ENCODE measurements at places on chromosomes 1 and 21.

DNA sequence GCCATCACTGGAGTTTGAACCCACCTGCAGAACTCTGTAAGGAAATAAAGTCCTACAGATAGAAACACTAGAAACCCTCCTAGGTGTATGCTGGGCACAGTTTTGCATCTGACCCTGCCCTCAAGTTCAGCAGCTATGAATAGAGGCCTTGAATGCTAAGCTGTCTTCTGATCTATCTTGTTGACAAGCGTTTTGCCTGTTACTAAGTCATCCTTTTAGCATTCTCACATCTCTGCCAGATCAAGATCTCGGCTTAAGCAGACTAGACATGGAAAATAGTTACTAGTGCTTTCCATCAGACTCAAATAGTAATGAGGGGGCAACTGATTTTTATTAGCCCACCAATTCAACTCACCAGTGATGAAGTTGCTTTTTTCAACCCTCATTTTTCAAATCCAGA lies 10.5 kb downstream of the TBX15 start:
- no peak overlapping the region for H3K4me3 ChIP-seq
- H3K4me1 ChIP-seq = no peaks in the 10 kb centered on the region
- DNase-seq = no peak
- H3K36me3 ChIP-seq = no peaks in the 10 kb centered on the region
- H3K27ac ChIP-seq = no peak overlapping the region

DNA sequence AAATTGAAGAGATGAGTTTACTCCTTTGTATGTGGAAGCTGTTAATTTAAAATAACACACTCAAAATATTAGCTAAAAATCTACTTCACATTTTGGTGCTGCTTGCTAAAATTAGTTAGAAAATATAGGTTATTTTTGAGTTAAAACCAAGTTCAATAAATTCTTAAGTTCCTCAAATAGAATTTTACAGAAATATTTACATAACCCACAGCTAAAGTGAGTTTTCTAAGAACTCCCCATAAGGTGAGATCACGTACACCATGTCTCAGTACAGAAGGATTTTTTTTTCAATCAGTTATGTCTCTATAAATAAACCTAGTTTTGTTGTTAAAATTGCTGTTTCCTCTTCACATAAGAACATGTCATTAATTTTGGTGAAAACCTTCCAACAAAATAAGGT lies 108.0 kb downstream of the SDCCAG8 start:
- no peaks in the 10 kb centered on the region for H3K4me1 ChIP-seq
- no peak overlapping the region for H3K4me3 ChIP-seq
- H3K27me3 ChIP-seq = no peaks in the 10 kb centered on the region
- peaks cover 4% of the 10 kb centered on the region for H3K36me3 ChIP-seq

DNA sequence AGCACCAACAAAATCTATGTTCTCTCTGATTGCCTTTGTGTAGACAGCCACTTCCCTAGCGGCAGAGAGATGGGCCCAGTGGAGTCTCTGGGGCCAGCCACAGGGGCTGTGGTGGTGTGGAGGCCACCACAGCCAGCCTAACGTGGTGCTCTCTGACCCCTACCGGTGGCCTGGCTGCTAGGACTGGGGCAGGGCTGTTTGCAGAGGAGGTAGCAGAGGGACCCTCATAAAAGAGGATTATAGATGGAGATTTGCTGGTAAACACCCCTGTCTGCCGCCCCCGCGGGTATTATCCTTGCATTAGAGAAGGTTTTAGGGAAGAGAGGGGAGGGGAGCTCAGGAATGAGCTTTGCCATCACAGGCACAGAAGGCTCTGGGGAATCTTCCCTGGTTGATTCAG lies 310.3 kb upstream of the VAMP3 start:
- H3K4me1 ChIP-seq = peaks cover 2% of the 10 kb centered on the region
- peaks cover 20% of the 10 kb centered on the region for H3K27me3 ChIP-seq
- DNase-seq = no peak
- no peak overlapping the region for H3K27ac ChIP-seq
- no peak overlapping the region for H3K4me3 ChIP-seq

DNA sequence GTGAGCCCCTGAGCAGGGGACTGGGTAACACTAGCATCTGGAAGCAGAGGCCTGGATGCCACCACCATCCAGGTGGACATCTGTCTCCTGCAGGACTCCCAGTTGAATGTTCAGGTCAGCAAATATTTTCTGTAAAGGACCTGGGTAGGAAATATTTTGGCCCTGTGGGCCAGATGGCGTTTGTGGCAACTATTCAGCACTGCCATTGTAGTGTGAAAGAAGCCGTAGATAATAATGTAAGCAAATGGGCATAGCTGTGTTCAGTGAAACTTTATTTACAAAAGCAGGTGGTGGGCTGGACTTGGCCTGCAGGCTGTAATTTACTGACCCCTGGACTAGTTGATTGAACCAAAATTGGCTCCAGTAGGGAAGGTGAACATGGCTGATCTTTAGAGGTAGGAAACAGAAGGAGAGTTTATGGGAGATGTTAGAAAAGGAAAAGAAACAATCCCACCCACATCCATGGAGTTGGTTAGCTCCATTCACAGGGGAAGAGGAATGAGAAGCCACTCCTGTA lies 20.0 kb upstream of the CD101 start:
- no peak overlapping the region for H3K27ac ChIP-seq
- DNase-seq = no peak
- no peak overlapping the region for H3K4me3 ChIP-seq
- H3K36me3 ChIP-seq = no peaks in the 10 kb centered on the region
- H3K27me3 ChIP-seq = peaks cover 9% of the 10 kb centered on the region
- H3K4me1 ChIP-seq = peaks cover 2% of the 10 kb centered on the region

DNA sequence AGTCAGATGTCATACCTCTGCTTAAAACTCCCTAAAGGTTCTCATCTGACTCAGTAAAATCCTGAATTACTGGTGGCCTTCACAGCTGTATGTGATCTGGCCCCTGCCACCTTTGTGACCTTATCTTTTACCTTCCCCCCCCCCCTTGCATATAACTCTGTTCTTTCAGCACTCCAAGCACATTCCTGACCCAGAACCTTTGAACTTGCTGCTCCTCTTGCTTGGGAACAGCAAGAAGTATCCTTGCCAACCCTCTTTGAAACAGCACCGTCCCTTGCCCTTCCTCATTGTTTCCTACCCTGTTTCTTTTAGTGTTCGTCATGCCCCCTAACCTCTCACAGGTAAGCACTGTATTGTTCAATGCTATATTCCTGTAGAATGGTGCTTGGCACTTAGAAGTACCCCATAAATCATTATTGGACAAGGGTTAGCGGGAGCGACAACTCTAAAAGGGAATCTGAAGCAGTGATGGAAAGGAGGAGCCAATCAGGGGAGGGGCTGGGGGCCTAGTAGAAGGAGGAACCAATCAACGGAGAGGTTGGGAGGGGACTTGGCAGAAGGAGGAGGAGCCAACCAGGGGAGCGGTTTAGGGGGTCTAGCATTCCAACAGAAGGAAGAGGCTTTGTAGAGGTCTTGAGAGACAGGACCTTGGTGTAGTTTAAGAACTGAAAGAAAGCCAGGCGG lies 13.9 kb downstream of the CACHD1 start:
- peaks cover 29% of the 10 kb centered on the region for H3K27me3 ChIP-seq
- H3K4me3 ChIP-seq = no peak overlapping the region
- H3K27ac ChIP-seq = no peak overlapping the region
- H3K4me1 ChIP-seq = no peaks in the 10 kb centered on the region
- no peak for DNase-seq

GRCh38 chr1:18951818-18952391 lies 4.6 kb downstream of the IFFO2 start:
- peaks cover 94% of the 10 kb centered on the region for H3K36me3 ChIP-seq
- no peaks in the 10 kb centered on the region for H3K27me3 ChIP-seq
- peak; percentile 82 for DNase-seq
- peaks cover 74% of the 10 kb centered on the region for H3K4me1 ChIP-seq
- H3K4me3 ChIP-seq = peak overlapping the region; percentile 91
- peak overlapping the region; percentile 100 for H3K27ac ChIP-seq

DNA sequence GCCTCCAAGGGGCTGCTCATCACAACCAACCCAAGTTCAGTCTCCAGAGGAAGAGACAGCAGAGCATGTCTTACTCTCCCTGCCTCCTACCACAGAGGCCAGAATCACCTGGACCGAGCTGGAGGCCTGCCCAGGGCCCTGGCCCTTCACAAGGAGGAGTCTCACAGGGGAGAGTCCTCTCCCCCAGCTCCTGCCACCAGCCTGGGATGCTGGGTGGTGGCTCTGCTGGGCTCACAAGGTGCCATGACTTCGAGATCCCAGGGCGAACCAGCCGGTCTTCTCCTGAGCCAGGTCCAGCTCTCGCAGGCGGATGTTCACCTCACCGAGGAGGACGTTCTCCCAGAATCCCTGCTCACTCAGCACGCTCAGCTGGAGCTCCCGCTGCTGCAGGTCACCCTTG lies 13.0 kb upstream of the PPP1R15B start:
- H3K27me3 ChIP-seq = no peaks in the 10 kb centered on the region
- no peak for DNase-seq
- no peaks in the 10 kb centered on the region for H3K4me1 ChIP-seq
- no peak overlapping the region for H3K4me3 ChIP-seq

DNA sequence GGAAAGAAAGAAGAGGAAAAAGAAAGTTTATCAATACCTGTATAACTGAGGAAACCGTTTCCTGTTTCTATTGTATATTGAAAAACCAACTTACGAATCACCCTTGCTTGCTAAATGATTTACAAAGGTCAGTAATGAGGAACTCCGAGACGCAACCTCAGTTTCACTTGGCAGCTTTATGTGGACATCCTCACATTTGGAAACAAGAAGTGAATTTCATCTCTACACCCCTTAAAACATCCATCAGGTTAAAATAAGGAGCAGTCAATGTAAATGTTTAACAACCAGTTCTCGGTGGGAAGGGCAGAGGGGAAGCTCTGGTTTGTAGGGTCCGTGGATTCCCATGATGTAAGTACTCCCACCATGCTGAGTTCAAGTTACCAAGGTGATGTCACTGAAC lies 481.7 kb upstream of the RUNX1 start:
- no peaks in the 10 kb centered on the region for H3K36me3 ChIP-seq
- DNase-seq = no peak
- peak overlapping the region; percentile 94 for H3K27ac ChIP-seq

- H3K4me1 ChIP-seq = no peaks in the 10 kb centered on the region
- DNase-seq = no peak
- no peak overlapping the region for H3K27ac ChIP-seq
These were observed 57.5 kb upstream of the PDC start for GRCh38 chr1:186518395-186518794.

GRCh38 chr1:82934074-82934473 lies 1064.9 kb downstream of the TTLL7 start:
- DNase-seq = no peak
- no peaks in the 10 kb centered on the region for H3K27me3 ChIP-seq
- H3K27ac ChIP-seq = no peak overlapping the region
- H3K4me1 ChIP-seq = no peaks in the 10 kb centered on the region
- no peak overlapping the region for H3K4me3 ChIP-seq
- H3K36me3 ChIP-seq = no peaks in the 10 kb centered on the region

GRCh38 chr1:170513138-170513537 lies 18.8 kb upstream of the GORAB start:
- no peak overlapping the region for H3K4me3 ChIP-seq
- H3K4me1 ChIP-seq = no peaks in the 10 kb centered on the region
- no peaks in the 10 kb centered on the region for H3K36me3 ChIP-seq
- no peak for DNase-seq
- H3K27me3 ChIP-seq = peaks cover 30% of the 10 kb centered on the region

- DNase-seq = no peak
- peaks cover 32% of the 10 kb centered on the region for H3K4me1 ChIP-seq
- no peak overlapping the region for H3K27ac ChIP-seq
- peaks cover 15% of the 10 kb centered on the region for H3K36me3 ChIP-seq
These were observed 126.0 kb downstream of the SYF2 start for GRCh38 chr1:25106352-25106751.

GRCh38 chr1:157403608-157404007 lies 148.7 kb downstream of the FCRL5 start:
- H3K4me3 ChIP-seq = no peak overlapping the region
- no peaks in the 10 kb centered on the region for H3K4me1 ChIP-seq
- peaks cover 50% of the 10 kb centered on the region for H3K27me3 ChIP-seq

GRCh38 chr1:85943526-85943925 lies 213.0 kb downstream of the COL24A1 start:
- H3K4me1 ChIP-seq = no peaks in the 10 kb centered on the region
- H3K4me3 ChIP-seq = no peak overlapping the region
- no peak for DNase-seq
- no peak overlapping the region for H3K27ac ChIP-seq
- H3K36me3 ChIP-seq = no peaks in the 10 kb centered on the region
- H3K27me3 ChIP-seq = no peaks in the 10 kb centered on the region

GRCh38 chr1:24097663-24098062 lies 14.3 kb downstream of the MYOM3 start:
- no peak overlapping the region for H3K4me3 ChIP-seq
- DNase-seq = no peak
- H3K27ac ChIP-seq = no peak overlapping the region
- no peaks in the 10 kb centered on the region for H3K4me1 ChIP-seq
- H3K27me3 ChIP-seq = peaks cover 59% of the 10 kb centered on the region
- H3K36me3 ChIP-seq = no peaks in the 10 kb centered on the region

DNA sequence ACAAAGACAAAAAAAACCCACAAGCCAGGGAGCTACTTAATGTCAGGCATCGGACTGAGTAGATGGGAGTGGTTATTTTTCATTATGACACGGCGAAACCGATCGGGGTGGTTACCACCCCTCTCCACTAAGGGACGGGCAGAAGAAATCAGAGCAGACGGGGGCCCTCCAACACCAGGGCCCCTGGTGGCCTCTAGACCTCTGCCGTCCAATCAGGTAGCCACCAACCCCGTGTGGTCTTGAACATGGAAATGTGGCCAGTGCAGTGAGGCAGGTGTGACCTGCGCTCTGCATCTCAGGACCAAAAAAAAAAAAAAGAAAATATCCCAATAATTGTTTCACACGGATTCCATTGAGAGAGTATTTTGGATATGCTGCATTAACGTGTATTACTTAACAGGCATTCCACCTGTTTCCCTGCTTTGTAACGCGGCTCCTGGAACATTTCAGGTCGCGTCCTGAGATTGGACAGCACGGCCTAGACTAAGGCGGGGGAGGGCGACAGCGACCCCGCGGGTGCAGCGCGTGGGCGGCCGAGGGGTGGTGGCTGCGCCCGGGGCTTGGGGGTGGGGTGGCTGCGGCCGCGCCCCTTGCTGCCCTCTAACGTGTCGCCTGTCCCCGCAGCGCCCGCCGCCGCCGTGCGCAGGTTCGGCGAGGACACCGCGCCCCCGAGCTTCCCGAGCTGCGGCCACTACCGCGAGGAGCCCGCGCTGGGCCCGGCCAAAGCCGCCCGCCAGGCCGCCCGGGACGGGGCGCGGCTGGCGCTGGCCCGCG lies 48.3 kb downstream of the SIM2 start:
- no peak for DNase-seq
- H3K4me1 ChIP-seq = peaks cover 12% of the 10 kb centered on the region
- H3K27ac ChIP-seq = peak overlapping the region; percentile 63
- H3K36me3 ChIP-seq = no peaks in the 10 kb centered on the region
- peaks cover 72% of the 10 kb centered on the region for H3K27me3 ChIP-seq

DNA sequence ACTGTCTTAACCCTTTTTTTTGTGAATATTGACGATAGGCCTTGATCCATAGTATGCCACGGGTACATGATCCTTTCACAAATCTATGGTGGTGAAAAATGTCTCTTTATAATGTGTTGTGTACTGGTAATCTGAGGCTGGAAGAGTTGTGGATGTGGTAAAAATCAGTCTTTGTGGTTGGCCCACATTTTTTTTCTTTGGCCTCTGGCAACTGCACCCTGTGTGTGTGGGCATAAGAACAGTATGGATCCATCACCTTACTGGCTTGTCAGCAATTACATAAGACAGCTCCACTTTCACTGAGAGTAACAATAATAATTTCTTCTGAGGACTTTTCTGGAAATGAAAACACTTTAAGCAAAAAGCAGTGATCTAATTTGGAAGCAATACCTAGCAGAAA lies 101.6 kb downstream of the GABPA start:
- H3K27me3 ChIP-seq = peaks cover 58% of the 10 kb centered on the region
- no peak overlapping the region for H3K27ac ChIP-seq
- H3K4me3 ChIP-seq = no peak overlapping the region
- no peaks in the 10 kb centered on the region for H3K4me1 ChIP-seq

- no peaks in the 10 kb centered on the region for H3K4me1 ChIP-seq
- no peak overlapping the region for H3K4me3 ChIP-seq
- H3K36me3 ChIP-seq = no peaks in the 10 kb centered on the region
- DNase-seq = no peak
These were observed 392.9 kb downstream of the DSCAM start for GRCh38 chr21:40454057-40454456.
